ENCODE measurements at places on chromosomes 4 and X. TPM values are rescaled to one million over a fixed set of nuclear protein-coding genes. Genes with fewer than 3 reads are reported as not detected.

AMMECR1 gene
- total RNA-seq, result 23.5 TPM

DNA sequence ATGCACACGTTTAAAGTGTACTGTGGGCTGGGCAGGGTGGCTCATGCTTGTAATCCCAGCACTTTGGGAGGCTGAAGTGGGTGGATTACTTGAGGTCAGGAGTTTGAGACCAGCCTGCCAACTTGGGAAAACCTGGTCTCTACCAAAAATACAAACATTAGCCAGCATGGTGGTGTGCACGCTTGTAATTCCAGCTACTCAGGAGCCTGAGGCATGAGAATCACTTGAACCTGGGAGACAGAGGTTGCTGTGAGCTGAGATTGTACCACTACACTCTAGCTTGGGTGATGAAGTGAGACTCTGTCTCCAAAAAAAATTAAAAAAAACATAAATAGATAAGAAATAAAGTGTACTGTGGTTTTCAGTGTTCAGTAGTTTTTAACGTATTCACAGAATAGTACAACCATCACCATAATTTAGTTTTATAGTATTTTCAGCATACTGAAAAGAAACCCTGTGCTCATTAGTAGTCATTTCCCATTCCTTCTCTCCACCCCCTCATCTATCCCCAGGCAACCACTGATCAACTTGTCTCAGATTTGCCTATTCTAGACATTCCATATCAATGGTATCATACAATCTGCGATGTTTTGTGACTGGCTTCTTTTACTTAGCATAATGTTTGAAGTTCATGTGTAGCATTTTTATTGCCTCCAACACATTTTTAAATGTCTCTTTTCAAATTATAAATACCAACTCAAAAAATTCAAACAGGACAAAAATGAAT lies 19.1 kb downstream of the SLAIN2 start:
- DNase-seq, result no peak
- no peaks in the 10 kb centered on the region for H3K27me3 ChIP-seq
- no peaks in the 10 kb centered on the region for H3K4me1 ChIP-seq

DNA sequence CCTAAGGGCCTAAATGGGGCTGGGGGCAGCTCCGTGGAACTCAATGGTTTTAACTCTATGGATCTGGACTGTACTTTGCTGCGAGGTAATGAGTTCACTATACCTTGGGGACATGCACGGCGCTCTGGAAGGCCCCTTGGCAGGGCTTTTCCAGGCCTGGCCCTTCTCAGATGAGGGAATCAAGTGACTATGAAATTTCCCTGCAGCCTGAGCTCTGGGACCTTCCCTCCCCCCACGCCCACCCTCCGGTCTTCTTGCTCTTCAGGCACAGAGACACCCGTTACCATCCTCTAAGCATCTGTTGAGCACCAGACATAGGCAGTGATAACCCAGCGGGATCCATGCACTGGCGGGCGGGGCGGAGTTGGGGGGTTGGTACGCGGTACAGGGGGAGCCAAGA lies 109.2 kb downstream of the PSAPL1 start:
- no peaks in the 10 kb centered on the region for H3K36me3 ChIP-seq
- H3K4me3 ChIP-seq, result no peak overlapping the region
- no peak overlapping the region for H3K27ac ChIP-seq
- H3K4me1 ChIP-seq, result no peaks in the 10 kb centered on the region
- no peak for DNase-seq

DNA sequence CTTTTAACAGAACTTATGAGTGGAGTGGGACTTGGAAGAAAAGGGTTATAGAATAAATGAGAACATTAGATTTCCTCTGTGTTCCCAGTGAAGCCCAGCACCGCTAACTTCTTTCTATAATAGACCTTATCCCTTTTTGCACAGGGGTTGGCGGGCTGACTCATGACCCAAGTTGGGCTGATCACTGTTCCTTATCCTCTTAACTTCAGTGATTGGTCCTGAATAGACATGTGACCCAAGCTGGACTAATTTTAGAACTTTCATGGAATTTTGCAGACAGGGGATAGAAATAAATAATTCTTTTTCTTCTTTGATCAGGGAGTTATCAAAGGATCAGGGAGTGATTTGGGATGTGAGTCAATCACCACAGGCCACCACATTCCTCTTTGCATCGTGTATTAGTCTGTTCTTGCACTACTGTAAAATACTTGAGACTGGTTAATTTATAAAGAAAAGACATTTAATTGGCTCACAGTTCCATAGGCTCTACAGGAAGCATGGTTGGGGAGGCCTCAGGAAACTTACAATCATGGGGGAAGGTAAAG lies 75.9 kb downstream of the UCHL1 start:
- DNase-seq, result no peak
- no peak overlapping the region for H3K4me3 ChIP-seq
- peaks cover 4% of the 10 kb centered on the region for H3K36me3 ChIP-seq
- H3K27ac ChIP-seq, result no peak overlapping the region
- peaks cover 32% of the 10 kb centered on the region for H3K4me1 ChIP-seq
- no peaks in the 10 kb centered on the region for H3K27me3 ChIP-seq

TRPC5OS gene
- not detected for total RNA-seq

DNA sequence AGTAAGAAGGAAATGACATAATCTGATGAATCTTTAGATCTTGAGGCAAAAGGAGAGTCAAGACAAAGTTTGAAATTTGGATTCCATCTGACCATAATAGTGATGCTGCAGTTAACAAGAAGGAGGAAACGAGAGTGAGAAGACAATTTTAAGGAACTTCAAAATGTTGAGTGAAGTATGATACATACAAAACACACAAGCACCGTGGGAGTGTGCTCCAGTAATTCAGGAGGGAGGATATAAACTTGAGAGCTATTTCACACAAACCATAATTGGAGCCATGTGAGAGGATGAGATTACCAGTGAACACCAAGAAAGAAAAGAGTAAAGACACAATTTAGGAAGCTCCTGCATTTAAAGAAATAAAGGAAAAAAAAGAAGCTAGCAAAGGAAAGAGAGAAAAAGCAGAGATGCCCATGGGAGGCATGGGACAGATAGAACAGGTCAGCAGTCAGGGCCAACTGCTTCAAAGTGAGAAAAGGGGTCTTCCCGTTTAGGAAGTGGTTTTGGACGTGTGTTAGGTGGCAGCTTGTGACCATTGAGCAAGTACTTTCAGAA lies 150.7 kb upstream of the SLC7A11 start:
- H3K4me3 ChIP-seq, result no peak overlapping the region
- DNase-seq, result no peak
- no peaks in the 10 kb centered on the region for H3K4me1 ChIP-seq

DNA sequence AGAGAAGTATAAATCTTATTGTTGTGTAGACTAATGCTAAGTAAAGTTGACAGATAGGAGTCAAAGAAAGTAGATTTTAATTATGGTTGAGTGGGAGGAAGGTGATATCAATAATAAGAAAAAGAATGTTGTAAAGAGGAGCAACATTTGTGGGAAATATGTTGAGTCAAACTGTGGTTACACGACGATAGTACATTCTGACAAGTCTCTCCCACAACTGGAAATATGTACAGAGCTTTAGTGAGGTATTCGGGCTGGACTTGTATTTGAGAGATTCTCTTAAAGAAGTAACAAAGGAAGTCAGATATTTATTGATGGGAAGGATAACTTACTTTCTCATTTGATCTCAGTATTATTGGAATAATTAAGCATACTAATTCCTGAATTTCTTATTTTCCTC lies 525.3 kb upstream of the MAGEB2 start:
- no peak overlapping the region for H3K27ac ChIP-seq
- H3K4me1 ChIP-seq, result no peaks in the 10 kb centered on the region
- no peaks in the 10 kb centered on the region for H3K27me3 ChIP-seq

MBNL3 gene
- total RNA-seq, result 18.9 TPM

MSANTD1 gene
- 1.6 TPM for total RNA-seq

GRCh38 chr4:184472614-184473498 lies 1.5 kb downstream of the IRF2 start:
- no peaks in the 10 kb centered on the region for H3K27me3 ChIP-seq
- peak; percentile 78 for DNase-seq
- peak overlapping the region; percentile 74 for H3K27ac ChIP-seq
- peak overlapping the region; percentile 88 for H3K4me3 ChIP-seq
- H3K36me3 ChIP-seq, result peaks cover 45% of the 10 kb centered on the region
- peaks cover 13% of the 10 kb centered on the region for H3K4me1 ChIP-seq

GLA gene
- total RNA-seq, result 61.2 TPM

- H3K4me3 ChIP-seq, result no peak overlapping the region
- DNase-seq, result no peak
- H3K27me3 ChIP-seq, result no peaks in the 10 kb centered on the region
- H3K27ac ChIP-seq, result no peak overlapping the region
Observed at GRCh38 chr4:79212311-79212710, 113.5 kb downstream of the NAA11 start.

DNA sequence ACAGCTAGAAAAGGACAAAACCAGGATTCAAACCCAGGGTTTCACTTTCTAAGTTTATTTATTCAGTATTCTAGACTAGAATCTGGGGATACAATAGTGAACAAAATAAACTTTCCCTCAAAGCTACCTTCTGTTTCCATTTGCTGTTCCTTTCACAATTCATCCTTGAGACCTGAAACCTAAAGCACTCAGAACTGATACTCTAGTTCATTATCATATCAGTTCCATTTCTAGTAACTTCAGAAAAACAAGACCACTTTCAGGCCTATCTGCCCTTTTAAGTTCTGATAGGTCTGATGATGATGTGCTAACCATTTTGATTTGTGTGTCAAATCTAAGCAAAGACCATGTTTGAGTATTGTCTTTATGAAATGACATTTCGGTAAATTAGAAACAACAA lies 7.8 kb upstream of the XK start:
- no peak overlapping the region for H3K27ac ChIP-seq
- H3K4me1 ChIP-seq, result no peaks in the 10 kb centered on the region
- no peak for DNase-seq
- no peaks in the 10 kb centered on the region for H3K36me3 ChIP-seq
- H3K4me3 ChIP-seq, result no peak overlapping the region

GRCh38 chr4:184282895-184283654 lies 65.4 kb upstream of the ENPP6 start:
- peaks cover 7% of the 10 kb centered on the region for H3K4me1 ChIP-seq
- peaks cover 5% of the 10 kb centered on the region for H3K36me3 ChIP-seq
- H3K4me3 ChIP-seq, result no peak overlapping the region
- H3K27me3 ChIP-seq, result no peaks in the 10 kb centered on the region
- H3K27ac ChIP-seq, result no peak overlapping the region
- DNase-seq, result no peak

DNA sequence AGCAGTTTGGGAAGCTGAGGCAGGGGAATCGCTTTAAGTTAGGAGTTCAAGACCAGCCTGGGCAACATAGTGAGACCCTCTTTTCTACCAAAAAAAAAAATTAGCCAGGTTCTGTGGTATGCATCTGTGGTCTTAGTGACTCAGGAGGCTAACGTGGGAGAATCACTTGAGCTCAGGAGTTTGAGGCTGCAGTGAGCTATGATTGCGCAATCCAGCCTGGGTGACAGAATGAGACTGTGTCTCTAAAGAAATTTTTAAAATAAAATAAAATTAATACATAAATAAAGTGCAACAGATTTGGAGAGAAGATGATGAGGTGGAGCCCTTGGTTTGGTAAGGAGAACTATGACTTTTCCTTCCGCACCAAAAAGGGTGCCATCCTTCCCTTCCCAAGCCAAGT lies 436.9 kb downstream of the NLGN4X start:
- H3K27ac ChIP-seq, result no peak overlapping the region
- H3K4me3 ChIP-seq, result no peak overlapping the region
- no peak for DNase-seq
- no peaks in the 10 kb centered on the region for H3K27me3 ChIP-seq

ARX gene
- not detected for total RNA-seq

GRCh38 chr4:98110214-98110613 lies 33.1 kb downstream of the STPG2 start:
- H3K36me3 ChIP-seq, result no peaks in the 10 kb centered on the region
- no peaks in the 10 kb centered on the region for H3K4me1 ChIP-seq
- no peak for DNase-seq
- H3K4me3 ChIP-seq, result no peak overlapping the region
- H3K27ac ChIP-seq, result no peak overlapping the region

DNA sequence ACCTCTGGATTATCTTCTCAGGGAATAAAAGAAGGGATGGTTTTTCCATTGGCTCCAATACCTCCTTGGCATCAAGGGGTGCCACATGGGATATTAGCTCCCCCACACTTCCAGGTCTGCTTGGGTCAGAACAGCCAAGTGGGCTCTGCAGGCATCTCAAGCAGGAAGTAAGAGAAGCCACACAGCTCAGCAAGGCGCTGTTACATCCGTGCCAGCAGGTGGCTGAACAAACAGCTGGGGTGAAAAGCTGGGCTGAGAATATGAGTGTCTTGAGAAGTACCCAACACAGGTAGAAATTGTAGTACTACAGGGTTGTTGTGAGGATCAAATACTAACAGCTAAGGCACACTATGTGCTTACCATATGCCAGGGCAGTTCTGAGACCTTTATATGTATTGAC lies 76.7 kb upstream of the TMEM150C start:
- no peak for DNase-seq
- no peak overlapping the region for H3K4me3 ChIP-seq
- H3K36me3 ChIP-seq, result no peaks in the 10 kb centered on the region

GRCh38 chr4:122898370-122899150 lies 23.8 kb downstream of the NUDT6 start:
- H3K27me3 ChIP-seq, result no peaks in the 10 kb centered on the region
- peak overlapping the region; percentile 86 for H3K27ac ChIP-seq
- peak; percentile 37 for DNase-seq
- H3K36me3 ChIP-seq, result peaks cover 14% of the 10 kb centered on the region
- H3K4me3 ChIP-seq, result no peak overlapping the region
- peaks cover 10% of the 10 kb centered on the region for H3K4me1 ChIP-seq

- DNase-seq, result no peak
Observed at GRCh38 chr4:87180767-87181166, 39.7 kb downstream of the KLHL8 start.

DNA sequence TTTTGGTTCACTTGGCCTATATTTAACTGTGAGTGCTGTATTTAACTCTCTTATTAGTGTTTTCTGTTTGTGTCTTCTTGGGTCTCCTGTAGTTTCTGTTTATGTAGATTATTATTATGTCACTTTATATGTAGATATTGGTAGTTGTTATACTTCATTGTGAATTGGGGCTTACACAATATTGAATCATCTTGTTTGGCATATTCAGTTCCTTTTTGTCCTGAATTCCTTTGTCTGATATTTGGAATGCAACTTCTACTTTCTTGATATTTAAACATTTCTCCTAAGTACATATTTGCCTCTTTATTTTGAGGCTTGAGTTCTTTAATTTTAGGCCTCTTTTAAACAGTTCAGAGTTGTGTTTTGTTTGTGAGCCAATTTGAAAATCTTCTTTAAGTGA lies 544.8 kb upstream of the ADGRL3 start:
- no peak overlapping the region for H3K27ac ChIP-seq
- H3K27me3 ChIP-seq, result no peaks in the 10 kb centered on the region
- H3K4me1 ChIP-seq, result no peaks in the 10 kb centered on the region

DNA sequence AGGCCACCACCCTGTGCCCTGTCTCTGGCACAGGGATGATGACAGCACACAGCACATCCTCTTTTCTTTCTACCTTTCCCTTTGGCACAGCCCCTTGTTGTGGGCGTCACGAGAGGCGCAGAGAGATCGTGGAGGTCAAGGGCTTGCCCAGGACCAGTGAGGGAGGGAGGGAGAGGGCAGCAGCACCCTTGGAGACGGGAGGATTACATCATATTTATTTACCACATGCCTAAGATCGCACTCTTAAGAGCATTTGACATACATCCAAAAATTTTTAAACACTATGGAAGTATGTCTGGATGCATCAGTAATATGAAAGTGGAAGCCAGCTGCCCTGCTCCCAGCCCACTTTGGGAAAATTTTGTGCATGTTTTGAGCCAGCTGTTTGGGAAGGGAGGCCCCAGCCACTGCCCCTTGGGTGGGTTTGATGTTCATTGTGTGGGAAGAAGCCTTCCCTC lies 12.7 kb downstream of the WFS1 start:
- H3K36me3 ChIP-seq, result no peaks in the 10 kb centered on the region
- no peaks in the 10 kb centered on the region for H3K27me3 ChIP-seq
- no peak for DNase-seq
- no peaks in the 10 kb centered on the region for H3K4me1 ChIP-seq
- H3K27ac ChIP-seq, result no peak overlapping the region
- H3K4me3 ChIP-seq, result no peak overlapping the region
